ENCODE measurements at places on chromosomes 16 and 17.

DNA sequence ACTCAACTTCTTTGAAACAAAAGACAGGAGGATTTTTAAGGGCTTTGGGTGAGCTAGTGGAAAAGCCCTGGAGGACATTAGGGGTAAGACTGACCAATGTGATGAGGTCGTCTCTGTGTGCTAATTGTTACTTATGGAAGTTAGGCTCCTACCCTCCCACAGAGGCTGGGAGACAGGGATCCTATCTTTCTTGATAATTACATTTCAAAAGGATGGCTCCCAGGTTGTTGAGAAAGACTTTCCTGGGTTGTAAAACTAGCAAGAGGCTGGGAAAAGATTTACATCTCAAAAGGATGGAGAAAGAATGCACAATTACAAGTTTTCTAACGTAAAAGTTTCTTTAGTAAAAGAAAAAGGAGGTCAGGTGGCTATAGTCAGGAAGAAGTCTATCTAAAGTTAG is 605.8 kb upstream of the GOT2 start:
- peak; percentile 76 for DNase-seq

GRCh38 chr16:71540-72401 is 660 bp downstream of the RHBDF1 start:
- no peak for DNase-seq

- no peak for DNase-seq
These were observed 46.1 kb upstream of the NLRP1 start for GRCh38 chr17:5630434-5630833.

DNA sequence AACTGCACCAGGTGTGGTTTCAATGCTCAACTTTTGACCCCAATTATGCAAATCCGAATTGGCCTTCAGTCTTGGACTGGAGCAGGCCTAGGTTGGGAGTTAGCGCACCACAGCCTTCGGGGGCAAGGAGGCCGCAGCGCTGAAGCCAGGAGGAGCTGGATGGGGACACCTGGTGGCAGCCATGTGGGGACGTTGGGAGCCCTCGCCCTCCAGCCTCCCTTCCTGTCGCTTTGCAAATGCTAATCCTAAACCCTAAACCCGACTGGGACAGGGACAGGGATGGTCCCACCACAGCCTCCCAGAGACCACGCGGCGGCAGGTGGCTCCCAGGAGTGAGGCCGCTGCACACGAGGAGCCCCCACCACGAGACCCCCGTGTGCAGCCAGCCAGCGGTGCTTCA is 58.7 kb downstream of the KLHDC4 start:
- peak; percentile 42 for DNase-seq

DNA sequence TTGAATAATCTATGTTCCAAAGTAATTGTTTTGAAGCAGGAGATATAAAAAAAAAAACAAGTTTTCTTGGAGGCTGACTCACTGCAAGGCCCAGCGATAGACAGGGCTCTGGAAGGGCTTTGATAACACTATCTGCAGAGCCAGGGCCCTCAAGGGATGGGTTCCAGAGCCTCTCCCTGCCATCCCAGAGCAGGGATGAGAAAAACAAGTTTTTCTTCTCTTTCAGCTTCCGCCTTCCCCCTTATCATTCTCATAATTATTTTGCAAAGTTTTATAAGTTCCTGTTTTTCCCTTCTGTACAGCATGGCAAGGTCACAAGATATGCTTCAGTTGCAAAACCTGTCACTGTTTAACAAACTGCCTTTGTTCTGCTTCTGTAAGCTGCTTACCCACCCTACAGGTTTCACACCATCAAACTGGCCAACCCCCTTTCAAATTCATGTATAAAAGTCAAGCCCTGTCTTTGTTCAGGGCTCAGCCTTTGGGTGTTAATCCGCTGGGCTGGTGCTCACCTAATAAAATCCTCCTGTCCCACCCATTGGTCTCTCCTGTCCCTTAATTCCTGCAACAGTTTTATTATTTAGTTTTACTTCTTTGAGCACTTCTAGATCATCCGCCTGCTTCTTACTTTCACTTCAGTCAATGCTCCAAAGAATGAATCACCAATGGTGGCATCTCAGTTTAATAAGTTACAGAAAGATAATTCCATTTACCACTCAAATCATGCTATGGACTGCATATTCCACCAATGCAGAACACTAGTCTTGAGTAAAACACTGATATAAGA is 5.6 kb upstream of the THUMPD1 start:
- no peak for DNase-seq

All from NT2/D1 (cell line).